AG09319 (cell line): ENCODE measurements at places on chromosomes 3 and 15.
A peak's percentile ranks its signal among the peaks of the same experiment; 100 is the strongest.

- no peak for DNase-seq
Measured at GRCh38 chr3:194054540-194054939, 81.4 kb upstream of the HES1 start.

DNA sequence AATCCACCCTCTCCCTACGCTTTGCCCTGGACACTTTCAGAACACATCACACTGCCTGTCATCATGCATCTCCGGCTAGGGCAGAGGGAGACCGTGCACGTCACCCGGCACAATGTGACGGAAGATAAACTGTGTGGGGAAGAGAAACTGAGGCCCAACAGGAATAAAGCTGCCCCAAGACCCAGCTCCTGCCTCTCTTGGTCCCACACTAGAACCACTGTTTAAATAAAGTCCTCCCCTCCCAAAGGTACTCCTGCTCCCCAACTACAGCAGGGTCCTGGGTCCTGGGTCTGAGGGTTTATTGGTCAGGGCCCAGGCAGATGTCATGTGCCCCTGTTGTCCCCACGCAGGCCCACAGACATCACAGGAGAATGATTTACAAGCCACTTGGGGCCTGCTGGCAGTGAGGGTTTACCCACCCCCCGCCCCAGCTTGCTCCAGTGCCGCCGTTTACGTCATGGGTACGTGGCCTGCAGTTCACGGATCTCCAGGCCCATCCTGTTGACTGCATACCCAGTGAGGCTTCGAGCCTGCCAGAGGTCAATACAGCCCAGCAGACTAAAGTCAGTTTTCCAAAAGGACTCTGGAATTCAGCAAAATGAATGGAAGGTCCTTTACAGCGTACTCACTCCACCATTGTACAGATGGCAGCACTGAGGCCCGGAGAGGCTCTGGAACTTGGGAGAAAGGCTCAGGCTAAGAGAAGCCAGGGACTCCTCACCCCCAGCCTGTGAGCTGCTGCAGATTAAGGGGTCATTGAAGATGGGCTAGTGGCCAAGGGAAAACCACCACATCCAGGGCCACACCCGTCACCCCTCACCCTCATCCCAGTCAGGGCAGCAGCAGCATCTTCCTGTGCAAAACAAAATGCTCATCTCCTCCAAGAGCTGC is 23.2 kb downstream of the ALS2CL start:
- no peak for DNase-seq

- DNase-seq: no peak
Measured at GRCh38 chr3:102532901-102533300, 98.1 kb downstream of the ZPLD1 start.

- DNase-seq: no peak
Measured at GRCh38 chr3:98731720-98732285, 31.3 kb upstream of the ST3GAL6 start.

DNA sequence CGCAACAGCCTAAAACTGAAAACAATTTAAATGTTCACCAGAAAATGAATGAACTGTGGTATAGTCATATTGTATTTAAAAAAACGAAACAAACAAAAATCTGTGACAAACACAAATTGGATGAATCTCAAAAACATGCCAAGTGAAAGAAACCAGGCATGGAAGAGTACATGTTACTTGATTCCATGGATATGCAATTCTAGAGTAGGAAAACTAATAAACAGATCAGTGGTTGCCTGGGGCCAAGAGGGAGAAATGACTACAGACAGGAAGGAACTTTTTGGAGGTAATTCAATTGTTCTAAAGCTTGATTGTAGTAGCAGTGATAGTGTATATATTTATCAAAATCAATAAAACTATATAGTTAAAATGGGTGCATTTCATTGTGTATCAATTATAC is 16.8 kb downstream of the UBE3A start:
- peak; percentile 28 for DNase-seq

GRCh38 chr3:78857494-78858111 is 910.2 kb downstream of the ROBO1 start:
- DNase-seq: no peak

GRCh38 chr3:166444336-166444735 is 607.1 kb upstream of the BCHE start:
- DNase-seq: no peak

DNA sequence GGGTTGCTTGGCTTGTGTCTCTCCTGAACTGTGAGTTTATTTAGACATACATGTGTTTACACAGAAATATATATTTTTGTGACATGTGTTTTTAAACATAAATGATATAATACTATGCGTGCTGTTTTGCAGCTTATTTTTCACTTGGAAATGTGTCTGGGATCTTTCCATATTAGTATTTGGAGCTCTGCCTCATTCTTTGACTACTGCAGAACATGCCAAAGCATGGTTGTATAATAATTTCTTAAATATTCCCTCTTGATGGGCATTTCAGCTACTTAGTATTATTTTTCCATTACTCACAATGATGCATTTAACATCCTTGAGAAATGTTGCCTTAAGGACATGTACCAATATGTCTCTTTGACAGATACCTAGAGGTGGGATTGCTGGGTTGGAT is 19.5 kb downstream of the ANAPC13 start:
- DNase-seq: no peak

DNA sequence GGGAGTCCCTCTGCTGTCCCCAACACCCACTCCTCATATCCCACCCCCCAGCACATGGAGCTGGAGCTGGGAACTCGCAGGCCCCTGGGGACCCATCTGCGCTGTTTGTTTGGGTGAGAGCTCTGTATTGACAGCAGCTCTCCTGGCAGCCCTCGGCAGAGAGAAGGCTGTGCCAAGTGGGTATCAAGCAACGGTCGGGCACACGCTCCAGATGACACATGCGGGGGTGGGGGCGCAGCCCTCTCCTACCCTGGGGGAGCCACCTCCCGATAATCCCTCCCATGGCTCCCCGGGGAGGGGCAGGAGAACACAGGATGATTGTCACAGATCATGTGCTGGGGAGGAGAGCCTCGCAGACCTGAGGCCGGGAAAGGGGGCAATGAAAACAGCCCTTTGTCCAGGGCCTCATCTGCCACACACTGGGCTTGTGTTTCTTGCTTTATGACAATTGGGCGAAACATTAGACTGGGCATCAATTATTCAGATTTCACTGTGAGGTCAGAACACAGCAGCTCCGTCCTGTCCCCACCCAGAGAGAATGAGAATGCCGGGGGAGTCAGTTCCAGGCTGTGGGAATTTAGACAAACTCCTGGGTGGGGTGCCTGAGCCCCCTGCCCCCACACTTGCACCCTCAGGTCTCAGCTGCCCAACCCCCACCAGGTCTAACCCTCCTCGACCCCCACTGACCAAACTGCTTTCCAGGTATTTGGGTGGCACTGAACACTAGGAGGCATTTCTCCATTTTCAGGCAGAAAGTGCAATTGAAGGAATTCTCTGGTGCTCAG is 46.4 kb upstream of the KLF13 start:
- DNase-seq: no peak

DNA sequence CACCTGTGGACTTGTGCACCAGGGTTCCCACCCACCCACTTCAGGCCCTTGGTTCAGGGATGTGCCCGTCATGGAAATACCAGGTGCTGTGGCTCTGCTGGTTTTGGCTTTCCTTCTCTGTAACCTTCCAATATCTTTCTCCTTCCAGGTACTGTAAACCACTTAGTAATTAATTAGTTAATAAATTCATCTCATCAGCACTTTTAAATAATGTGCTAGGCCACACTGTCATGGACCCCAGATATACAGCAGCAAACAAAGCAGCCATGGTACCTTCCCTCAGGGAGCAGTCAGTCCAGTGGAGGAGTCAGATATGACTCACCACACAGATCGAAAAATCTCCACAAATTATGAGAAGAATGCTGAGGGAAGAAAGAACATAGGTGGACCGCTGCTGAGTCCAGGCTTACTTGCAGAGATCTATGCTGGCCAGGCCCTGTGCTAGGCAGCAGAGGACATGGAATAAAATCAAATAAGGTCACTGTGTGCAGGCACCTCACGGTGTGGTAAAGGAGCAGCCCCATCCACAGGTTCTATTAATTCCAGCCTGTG is 6.8 kb upstream of the GATA2 start:
- no peak for DNase-seq

DNA sequence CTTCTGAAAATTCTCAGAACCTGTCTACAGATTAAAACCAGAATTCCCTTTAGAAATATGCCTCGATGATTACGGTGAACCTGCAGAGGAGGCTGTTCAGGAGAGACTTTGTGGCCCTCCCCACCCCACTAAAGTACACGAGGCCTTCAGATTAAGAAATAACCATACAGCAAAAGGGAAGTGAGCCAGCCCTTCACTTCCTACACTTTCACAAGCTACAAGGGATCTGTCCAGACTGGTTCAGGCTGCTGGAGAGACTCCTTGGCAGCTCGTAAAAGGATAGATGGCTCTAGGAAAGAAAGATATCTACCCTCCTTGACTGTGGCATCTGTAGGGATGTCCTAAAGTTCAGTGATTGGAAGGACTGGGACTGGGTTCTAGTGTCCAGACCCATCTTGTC is 102.6 kb downstream of the ALDH1A2 start:
- no peak for DNase-seq

DNA sequence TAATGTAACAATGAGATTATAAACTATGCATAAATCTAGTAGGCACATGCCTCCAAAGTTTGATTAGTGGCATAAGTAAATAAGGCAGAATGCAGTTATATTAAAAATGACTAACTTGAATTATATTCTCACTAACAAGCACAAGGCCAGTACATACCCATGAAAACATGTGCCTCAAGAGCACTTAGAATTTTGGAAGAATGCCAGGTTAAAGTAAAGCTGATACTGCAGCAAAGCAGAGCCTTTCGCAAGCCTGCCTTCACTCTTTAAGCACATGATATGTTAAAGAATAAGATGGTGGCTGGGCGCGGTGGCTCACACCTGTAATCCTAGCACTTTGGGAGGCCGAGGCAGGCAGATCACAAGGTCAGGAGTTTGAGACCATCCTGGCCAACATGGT is 49.0 kb downstream of the KBTBD12 start:
- no peak for DNase-seq

- no peak for DNase-seq
Measured at GRCh38 chr3:105377716-105378115, 11.0 kb downstream of the ALCAM start.

GRCh38 chr15:98382139-98382538 is 266.2 kb upstream of the IGF1R start:
- DNase-seq: no peak

GRCh38 chr3:78613421-78613879 is 1154.3 kb downstream of the ROBO1 start:
- no peak for DNase-seq

- no peak for DNase-seq
Measured at GRCh38 chr3:15403965-15404364, 23.4 kb downstream of the METTL6 start.

- no peak for DNase-seq
Measured at GRCh38 chr3:134625462-134625861, 25.4 kb downstream of the KY start.

GRCh38 chr3:47280519-47280918 is 2.1 kb downstream of the KIF9 start:
- no peak for DNase-seq

- DNase-seq: no peak
Measured at GRCh38 chr3:175340338-175341015, 481.3 kb downstream of the NAALADL2 start.

DNA sequence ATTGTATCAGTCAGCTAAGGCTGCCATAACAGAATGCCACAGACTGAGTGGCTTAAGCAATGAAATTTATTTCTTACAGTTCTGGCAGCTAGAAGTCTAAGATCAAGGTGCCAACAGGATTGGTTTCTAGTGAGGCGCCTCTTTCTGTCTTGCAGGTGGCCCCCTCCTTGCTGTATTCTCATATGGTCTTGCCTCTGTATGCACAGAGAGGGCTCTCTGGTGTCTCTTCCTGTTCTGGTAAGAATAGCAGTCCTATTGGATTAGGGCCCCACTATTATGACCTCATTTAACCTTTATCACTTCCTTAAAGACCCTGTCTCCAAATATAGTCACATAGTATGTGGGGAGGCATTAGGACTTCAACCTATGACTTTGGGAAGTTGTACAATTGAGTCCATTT is 253.9 kb downstream of the EDEM1 start:
- DNase-seq: no peak

DNA sequence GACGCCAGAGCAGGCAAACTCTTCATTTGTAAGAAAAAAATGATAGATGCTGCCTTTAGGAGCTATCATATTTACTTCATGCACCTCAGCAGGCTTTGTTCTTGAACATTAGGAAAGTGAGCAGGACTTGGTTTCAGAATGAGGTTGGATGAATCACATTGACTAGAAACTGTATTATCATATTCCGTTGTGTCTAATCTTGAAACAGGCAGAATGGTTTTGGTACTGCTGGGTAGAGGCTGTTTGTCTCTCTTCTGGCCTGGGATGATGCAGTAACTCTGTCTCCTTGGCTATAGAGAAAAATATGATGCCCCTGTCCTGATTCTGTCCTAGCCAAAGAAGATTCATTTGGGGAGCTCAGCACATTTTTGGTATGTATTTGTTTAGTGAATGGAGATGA is 344.2 kb upstream of the GRM7 start:
- no peak for DNase-seq

GRCh38 chr3:120646771-120647432 is 35.1 kb downstream of the HGD start:
- DNase-seq: no peak

GRCh38 chr3:108387063-108387462 is 90.7 kb downstream of the HHLA2 start:
- DNase-seq: no peak

- DNase-seq: no peak
Measured at GRCh38 chr15:59268168-59268851, 61.7 kb downstream of the LDHAL6B start.

GRCh38 chr15:61086012-61086411 is 143.1 kb downstream of the RORA start:
- no peak for DNase-seq

- DNase-seq: no peak
Measured at GRCh38 chr3:157672061-157672460, 168.8 kb upstream of the VEPH1 start.

GRCh38 chr15:47803767-47804166 is 86.5 kb downstream of the SEMA6D start:
- DNase-seq: no peak

GRCh38 chr15:59691194-59691805 is 2.2 kb upstream of the BNIP2 start:
- no peak for DNase-seq

DNA sequence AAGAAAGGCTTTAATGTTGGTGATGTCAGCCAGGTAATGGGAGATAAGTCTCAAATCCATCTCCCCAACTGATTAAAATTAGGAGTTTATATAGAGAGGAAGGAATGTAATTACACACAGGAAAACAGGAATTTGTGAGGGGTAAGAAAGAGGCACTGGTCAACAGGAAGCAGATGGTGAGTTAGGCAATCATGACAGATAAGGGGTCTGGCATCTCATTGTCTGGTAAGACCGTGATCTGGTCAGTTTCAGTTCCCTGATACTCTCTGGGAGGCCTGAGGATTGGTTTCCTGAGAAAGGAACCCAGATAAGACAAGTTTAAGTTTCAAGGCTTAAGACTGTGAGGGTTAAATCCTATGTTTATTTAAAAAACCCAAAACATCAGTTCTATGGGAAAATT is 414.7 kb upstream of the ARRDC4 start:
- DNase-seq: no peak

GRCh38 chr3:31724651-31725050 is 191.9 kb downstream of the STT3B start:
- DNase-seq: no peak

- no peak for DNase-seq
Measured at GRCh38 chr3:117545484-117545883, 835.9 kb downstream of the TUSC7 start.

GRCh38 chr15:39468828-39469227 is 112.1 kb upstream of the THBS1 start:
- no peak for DNase-seq
